Epithelial cell of esophagus (primary cell): ENCODE measurements at places on chromosomes 1 and 21.

- DNase-seq = peak; percentile 86
Measured at GRCh38 chr1:97849345-97850340, 71.2 kb downstream of the DPYD start.

DNA sequence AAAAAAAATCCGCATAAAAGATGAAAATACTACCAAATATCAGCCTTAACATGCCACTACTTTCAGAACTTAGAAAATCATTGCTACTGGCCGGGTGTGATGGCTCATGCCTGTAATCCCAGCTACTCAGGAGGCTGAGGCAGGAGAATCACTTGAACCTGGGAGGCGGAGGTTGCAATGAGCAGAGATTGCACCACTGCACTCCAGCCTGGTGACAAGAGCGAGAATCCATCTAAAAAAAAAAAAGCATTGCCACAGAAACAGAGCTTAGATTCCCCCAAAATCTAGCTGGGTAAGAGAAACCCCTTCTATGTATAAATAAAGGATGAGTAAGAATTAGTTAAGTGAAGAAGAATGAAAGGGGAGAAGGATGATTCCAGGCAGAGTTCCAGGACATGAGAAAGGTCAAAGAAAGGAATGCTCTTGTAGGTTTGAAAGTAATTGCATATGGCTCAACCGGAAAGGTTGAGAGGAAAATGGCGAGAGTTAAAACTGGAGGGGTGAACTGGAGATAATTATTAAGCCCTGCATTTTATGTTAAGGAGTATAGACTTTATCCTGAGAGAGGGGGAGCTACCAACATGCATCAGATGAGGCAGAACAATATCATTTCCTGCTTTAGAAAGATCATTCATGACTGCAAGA lies 19.7 kb upstream of the NRDC start:
- DNase-seq = peak; percentile 70

DNA sequence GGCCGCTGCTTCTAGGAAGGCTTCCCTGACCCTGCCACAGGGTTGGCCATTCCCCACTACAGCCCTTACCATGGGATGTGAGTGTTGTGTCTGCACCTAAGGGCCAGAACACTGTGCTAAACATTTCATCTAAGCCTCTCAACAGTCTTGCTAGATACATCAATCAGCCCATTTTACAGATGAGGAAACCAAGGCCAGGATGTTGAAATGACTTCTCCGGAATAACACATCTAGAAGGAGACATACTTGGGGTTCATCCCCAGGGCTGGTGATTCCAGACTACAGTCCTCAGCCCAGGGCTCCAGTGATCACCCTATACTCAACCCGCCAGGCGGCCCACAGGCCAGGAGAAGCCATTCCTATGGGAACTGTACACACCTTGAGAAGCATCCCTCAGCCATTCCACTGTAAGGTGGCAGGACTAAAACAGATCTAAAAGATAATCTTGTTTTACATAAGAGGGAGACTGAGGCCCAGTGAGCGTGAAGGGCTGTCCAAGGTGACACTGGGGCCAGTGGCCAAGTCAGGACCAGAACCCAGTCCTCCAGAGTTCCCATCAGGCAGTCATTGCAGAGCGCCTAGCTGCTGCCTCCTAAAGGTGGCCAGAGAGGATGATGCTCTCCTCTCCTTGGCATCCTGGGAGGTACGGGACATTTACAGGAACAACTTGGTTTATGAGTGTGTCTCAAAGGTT lies 119.5 kb downstream of the GLIS1 start:
- DNase-seq = no peak

DNA sequence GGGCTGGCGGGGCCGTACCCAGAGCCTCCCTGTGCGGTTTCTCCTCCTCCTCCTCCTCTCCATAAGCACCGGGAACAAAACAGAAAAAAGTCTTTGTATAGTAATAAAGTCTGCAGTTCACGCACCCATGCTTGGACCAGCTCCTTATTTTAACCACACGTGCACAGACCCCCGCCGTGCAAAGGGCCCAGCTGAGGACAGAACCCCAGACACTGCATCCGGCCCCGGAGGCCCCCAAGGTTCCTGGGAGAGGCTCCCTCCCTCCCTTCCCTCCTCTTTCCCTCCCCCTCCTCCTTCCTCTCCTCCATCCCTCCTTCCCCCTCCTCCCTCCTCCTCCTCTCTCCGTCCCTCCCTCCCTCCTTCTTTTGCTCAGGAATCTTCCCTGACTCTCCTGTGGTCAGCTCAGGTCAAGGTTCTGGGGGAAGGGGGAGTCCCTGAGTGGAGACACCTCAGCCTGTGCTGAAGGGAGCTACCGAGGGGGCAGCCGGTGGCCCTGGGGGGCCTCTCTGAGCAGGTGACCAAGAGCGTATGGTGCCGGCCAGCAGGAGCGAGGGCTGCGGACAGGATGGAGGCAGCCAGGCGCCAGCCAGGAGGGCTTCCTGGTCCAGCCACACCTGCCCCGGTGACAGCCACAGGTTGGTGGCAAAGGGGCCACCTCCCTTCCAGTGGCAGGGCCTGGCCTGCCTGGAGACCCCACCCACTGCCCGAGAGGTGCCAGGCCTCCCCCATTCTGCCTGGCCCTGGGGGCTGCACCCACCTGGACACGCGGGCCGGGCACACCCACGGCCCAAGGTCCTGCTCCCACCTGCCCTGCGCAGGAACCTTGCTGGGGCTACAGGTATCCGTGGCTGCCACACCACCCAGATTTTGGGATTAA lies 3.2 kb upstream of the TTLL10 start:
- DNase-seq = no peak

DNA sequence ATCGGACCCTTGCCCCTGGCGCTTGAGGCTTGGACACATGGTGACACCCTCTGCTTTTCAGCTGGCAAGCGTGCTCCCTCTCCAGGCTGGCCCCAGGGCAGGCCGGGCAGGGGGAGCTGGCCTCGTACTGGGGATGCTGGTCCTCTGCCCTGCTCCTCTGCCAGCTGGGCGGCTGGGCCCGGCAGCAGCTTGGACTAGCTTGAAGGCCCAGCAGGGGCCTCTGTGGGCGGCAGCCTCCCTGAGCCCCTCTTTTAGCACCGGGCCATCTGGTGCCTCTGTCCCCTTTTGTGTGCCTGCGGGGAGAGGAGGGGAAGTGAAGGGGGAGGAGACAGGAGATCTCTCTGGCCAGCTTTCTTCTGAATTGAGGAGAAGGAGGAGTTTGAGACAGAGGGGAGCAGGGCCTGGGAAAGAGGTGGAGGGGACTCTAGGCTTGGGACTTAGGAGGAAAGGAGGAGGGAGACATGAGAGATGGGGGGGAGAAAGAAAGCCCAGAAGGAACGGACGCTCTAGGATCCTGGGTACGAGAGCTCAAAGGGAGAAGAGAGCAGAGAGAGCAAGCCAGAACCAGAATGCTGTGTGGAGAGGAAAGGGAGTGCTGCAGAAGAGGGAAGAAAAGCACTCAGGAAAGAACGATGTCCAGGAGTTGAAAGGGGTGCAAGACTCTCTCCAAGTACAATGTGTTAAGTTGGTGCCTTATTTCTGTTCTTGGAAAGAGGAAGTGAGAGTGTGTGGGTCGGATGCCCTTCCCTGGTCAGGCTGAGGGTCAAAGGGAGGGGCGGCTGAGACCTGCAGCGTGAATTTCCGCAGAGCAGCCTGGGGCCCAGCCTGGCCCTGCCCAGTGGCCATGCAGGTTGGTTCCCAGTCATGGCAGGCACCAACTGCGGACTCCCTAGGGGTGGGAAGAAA lies 40.3 kb downstream of the IER5 start:
- DNase-seq = no peak

DNA sequence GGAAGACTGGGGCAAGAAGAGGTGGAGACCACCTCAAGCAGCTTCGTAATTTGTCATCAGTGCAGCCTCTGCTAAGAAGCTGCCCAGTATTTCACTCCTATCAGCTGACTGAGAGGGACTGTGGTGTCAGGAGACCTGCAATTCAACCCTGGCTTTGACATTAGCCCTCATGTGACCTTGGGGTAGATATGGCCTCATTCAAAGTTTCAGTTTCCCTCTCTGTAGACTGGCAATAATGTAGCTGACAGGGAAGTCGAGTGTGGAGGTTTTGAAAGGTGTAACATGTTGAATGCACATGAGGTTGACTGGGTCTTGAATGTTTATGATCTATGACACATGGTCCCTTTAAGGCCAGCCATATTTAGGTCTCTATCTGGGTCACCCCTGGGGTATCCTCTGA lies 2.2 kb upstream of the SPRR4 start:
- DNase-seq = no peak

DNA sequence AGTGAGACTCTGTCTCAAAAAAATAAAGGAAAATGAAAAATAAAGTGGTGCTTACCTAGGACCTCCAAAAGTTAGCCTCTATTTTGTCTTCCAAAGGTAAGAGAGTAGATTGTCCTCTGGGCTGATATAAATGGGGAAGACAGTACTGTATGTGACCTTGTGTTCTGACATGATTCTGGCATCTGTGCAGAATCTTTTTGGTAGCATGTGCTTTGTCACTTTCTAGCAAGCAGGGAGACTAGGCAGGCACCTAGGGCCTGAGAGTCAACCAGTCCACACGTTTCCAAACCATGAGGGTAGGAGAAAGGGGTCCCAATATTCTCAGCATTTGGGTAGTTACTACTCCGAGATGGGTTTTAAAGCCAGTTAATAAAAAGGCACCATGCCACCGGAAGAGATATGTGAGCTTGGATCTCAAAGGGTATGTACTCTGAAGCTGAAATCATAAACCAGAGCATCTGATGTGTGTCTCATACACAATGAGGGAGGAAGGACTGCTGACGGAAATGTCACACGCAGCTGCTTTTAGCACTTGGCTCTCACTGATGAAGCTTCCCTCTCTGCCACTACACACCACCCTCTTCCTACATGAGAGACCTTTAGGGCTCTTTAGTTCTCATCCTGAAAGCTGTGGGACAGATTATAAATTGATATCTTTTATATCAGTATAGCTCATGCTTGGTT lies 27.0 kb upstream of the SLC16A1 start:
- DNase-seq = no peak

GRCh38 chr21:45465105-45465504 lies 60.1 kb downstream of the COL18A1 start:
- no peak for DNase-seq

DNA sequence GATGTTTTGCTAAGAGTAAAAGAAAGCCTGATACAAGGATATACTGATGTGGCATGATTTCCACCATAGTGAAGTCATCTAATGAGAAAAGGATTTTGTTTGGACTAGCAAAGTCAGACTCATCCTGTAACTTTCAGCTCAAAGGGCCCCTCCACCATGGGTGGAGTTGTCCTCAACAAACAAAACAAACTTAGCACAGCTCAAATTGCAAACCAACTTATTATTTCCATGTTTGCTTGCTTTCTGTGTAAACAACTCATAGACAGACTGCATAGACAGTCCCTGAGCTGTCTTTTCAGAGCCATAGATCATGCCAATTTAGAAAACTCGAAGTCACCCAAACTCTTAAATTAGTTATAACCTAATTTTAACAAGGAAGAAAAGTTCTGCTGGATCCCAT lies 69.4 kb upstream of the VAV3 start:
- DNase-seq = peak; percentile 41

- peak; percentile 73 for DNase-seq
Measured at GRCh38 chr1:52296345-52296744, 69.7 kb downstream of the CC2D1B start.

GRCh38 chr1:204151552-204152309 lies at the start of gene ETNK2:
Gene ETNK2 (minus strand): TSS chr1:204152044. CDS start chr1:204151852, 192 bp downstream.
- DNase-seq = peak; percentile 32

- DNase-seq = no peak
Measured at GRCh38 chr1:241536304-241536703, 4.1 kb downstream of the KMO start.

DNA sequence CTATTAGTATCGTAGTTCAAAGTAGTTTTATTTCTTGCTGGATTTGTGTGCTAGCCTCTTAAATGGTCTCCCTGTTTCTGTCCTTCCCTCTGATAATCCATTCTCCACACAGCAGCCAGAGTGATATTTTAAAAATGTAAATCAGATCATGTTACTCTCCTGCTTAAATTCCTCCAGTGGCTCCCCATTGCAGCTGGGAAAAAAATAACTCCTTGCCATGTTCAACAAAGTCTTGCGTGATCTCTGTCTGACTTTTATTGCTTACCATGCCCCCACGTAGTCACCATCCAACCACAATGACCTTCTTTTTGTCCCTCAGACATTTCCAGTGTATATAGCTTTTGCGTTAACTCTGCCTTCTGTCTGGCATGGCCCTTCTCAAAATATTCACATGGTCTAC lies 178.8 kb downstream of the FGGY start:
- no peak for DNase-seq

GRCh38 chr1:30919025-30919881 lies 10.7 kb upstream of the SDC3 start:
- peak; percentile 84 for DNase-seq

- no peak for DNase-seq
Measured at GRCh38 chr1:19010503-19010902, 54.0 kb upstream of the IFFO2 start.

DNA sequence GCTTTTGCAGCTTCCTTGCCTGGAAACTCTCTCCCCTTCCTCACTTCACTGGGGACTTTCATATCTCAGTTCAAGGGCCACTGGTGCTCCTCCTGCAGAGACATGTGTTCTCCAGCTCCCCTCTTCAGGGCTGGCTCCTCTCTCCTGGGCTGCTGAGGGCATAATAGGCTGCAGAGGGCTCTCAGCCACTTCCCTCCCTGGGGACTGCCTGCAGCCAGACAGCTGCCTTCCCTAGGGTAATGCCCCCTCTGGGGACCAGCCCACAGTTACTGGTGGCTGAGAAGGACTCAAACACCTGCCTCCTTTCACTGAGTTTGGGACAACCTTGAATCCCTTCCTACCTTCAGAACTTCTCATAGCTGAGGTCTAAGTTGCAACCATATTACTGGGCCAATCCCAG lies 104.8 kb upstream of the POU3F1 start:
- DNase-seq = no peak

DNA sequence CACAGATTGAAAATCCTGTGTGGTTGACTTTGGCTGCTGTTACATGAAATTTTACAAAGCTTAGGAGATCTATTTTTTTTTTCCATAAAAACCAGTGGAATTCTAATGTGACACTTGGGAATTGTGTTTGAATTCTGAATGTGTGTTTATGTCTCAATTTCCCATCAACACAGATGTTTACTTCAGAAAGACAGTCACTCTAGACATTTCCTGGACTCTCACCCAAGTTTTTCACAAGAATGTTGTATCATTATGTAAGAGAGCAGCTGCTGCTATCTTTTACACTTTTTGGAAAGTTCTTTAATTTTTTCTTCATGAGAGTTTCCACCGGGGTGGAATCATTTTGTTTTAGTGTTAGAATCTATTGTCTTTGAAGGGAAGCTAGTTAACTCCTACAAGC lies 210.1 kb downstream of the GIPC2 start:
- no peak for DNase-seq

DNA sequence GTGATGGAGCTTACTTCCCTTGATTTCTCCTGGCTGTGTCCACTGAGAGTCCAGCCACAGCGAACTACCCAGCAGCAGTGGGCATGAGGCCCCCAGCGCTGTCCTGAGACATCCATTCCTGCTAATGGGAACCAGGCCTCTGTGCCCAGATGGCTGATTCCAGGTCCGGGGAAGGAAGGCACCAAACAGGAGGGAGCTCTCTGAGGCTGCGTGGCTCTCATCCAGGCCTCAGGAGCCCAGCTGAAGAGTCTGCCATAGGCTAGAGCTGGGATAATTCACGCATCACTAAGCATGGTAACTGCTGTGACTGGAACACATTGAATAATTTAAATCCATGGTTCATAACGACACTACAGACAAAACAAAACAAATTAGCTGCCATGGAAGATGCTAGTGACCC lies 24.7 kb upstream of the LRRC47 start:
- no peak for DNase-seq

- DNase-seq = peak; percentile 86
Measured at GRCh38 chr1:205918955-205919746, 24.1 kb downstream of the SLC26A9 start.
